GM03348 (cell line): ENCODE measurements at places on chromosomes 7 and 10.

DNA sequence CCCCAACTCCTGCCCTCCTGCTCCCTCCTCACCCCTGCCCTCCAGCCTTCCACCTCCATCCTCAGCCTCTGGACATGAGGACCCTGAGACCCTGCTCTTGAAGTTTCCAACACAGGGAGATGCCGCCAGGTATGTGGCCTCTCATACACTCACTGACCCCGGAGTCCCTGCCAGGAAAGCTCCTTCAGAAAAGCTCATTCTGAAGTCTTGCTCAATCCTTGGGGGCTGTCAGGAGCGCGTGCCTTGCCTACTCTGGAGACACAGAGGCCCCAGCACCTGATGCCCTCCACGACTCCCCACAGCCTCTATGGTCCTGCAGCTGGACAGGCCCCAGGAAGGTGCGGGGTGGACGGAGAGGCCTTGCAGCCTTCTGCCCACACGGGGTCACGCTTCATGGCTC is 11.0 kb downstream of the NUDT1 start:
- DNase-seq, result no peak

- no peak for DNase-seq
Measured at GRCh38 chr7:146172112-146172511, 55.5 kb downstream of the CNTNAP2 start.

- DNase-seq, result no peak
Measured at GRCh38 chr10:85789982-85790789, 576.4 kb downstream of the GRID1 start.

GRCh38 chr7:20158684-20159083 is 58.5 kb downstream of the MACC1 start:
- no peak for DNase-seq

GRCh38 chr7:106952658-106953231 is 87.7 kb downstream of the PIK3CG start:
- DNase-seq, result no peak

- peak; percentile 9 for DNase-seq
Measured at GRCh38 chr7:66518151-66518691, 110.5 kb upstream of the KCTD7 start.

DNA sequence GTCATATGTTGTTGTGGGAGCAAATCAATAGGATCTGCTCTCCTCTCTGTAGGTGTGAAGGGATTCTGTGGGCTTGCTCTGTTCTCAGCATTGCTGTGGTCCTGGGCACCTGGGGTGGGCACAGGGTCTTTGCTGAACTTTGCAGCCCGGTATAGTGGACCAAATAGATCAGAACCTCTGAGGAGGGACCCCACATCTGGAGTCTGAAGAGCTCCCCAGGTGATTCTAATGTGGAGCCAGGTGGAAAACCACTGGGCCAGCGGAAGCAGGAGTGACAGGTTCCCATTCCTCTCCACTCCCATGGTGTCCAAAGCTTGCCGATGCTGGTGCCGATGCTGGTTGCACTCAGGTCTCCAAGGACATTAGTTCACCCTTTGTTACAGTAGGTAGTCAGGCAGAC is 257.2 kb downstream of the GLRX3 start:
- DNase-seq, result no peak

GRCh38 chr7:44759246-44759645 is 10.6 kb downstream of the ZMIZ2 start:
- DNase-seq, result no peak

DNA sequence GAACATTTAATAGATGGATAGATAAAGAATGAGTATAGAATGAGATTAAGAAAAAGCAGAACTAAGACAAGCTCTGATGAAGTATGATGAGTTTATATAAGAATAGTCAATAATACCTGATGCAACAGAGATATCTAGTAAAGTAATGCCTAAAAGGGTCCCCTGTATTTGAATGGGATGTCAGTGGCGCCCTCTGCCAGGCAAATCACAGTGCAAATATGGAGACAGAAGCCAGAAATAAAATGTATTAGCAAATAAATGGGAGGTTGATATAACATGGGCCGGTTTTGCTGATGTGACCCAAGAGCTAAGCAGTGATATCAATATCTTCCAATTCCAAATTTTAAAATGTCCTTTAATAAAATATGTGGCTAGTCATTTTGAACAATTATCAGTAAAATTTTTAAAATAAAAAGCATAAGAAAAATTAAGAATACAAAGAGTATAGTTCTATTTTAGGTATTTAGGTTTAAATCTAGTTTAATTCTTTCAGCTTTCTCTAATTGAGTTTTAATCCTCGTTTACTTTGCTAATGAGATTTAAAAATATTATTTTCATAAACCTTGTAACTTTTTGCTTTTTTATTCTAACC is 62.6 kb downstream of the ADK start:
- DNase-seq, result peak; percentile 67

DNA sequence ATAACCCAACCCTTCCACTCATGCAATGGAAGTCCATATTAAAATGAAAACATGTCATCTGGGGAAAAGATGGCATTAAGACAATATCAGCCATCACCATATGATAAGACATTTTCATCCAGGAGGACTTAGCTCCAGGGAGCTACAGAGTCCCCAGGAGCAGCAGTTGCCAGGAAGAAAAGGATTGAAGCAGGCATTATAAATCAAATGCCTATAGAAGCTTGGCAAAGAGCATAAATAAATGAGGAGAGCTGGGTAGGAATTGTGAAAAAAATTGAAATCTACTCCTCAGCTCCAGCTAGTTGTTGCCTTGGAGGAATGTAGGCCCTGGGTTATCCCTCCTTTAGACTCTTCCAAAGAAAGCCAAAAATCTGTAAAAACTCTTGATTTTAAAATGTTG is 42.5 kb downstream of the FAM13C start:
- no peak for DNase-seq

- DNase-seq, result peak; percentile 13
Measured at GRCh38 chr7:84297616-84298015, 103.0 kb upstream of the SEMA3A start.

- DNase-seq, result no peak
Measured at GRCh38 chr7:22116451-22117030, 170.8 kb upstream of the CDCA7L start.

DNA sequence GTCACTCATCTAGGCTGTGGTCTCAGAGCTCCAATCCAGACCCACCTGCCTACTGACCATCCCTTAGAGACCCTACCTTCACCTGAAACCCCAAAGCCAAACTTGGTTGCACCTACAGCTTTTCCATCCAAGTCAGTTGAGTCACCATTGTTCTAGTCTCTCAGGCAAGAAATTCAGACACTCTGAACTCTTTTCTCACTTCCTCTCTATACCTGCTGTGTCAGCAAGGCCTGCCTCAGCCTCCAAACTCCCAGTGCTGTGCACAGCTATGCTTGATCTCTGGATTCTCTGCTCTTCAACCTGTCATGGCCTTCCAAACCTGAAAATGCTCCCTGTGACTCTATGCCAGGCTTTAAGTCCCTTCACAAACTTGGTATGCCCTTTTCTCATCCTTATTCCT is 47.4 kb upstream of the MTURN start:
- DNase-seq, result no peak
